AG04450 (cell line): ENCODE measurements at places on chromosomes 1 and 21. TPM values are rescaled to one million over a fixed set of nuclear protein-coding genes. Genes with fewer than 3 reads are reported as not detected.

GRCh38 chr21:34596561-34597271, 18.2 kb downstream of the RCAN1 start:
- DNase-seq: no peak

GRCh38 chr1:89987159-89987819, 7.6 kb upstream of the ZNF326 start:
- DNase-seq: peak; percentile 56

DNA sequence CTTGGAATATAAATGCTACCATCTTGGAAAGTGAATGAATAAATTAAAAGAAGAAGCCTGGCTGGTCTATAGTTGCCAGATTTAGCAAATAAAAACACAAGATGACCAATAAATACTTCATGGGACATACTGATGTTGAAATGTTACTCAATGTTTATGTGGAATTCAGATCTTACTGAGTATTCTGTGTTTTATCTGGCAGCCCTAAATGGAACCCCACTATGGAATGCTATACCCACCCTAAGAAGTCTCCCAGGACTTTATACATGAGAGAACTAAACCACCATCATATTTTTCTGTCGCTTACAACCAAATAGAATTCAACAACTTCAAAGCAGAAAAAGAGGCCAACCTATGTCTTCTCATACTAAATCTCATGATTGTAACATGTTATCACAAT, 177.6 kb upstream of the HMCN1 start:
- no peak for DNase-seq

DNA sequence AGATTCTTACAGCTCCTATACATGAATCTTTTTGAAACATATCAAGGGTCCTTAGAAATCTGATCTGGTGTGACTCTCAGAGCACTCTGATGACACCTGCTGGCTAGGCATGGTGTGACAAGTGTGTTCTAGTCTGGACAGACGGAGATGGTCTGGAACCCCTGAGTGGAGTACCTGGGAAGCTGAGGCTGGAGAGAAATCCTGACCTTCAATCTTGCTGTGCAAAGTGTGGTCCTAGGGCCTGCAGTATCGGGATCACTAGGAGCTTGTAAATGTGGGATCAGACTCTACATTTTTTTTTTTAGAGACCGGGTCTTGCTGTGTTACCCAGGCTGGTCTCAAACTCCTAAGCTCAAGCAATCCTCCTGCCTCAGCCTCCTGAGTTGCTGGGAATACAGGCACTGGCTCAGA, 78.6 kb upstream of the SOD1 start:
- DNase-seq: peak; percentile 24

GRCh38 chr1:241999026-241999425, at the start of gene MAP1LC3C:
Gene MAP1LC3C (minus strand): TSS chr1:241999098. CDS start chr1:241999008, 90 bp downstream.
- DNase-seq: no peak

- no peak for DNase-seq
Observed at GRCh38 chr1:23291706-23292105, 52.4 kb downstream of the HNRNPR start.

Gene NEGR1
- polyA plus RNA-seq: 9.8 and 11.3 TPM in 2 replicates

Gene SYNC
- 50.4 and 65.1 TPM in 2 replicates for polyA plus RNA-seq
